ENCODE measurements at places on chromosomes 1 and 21.

- no peak for DNase-seq
Observed at GRCh38 chr21:16194788-16195537, 465.2 kb downstream of the USP25 start.

- no peak for DNase-seq
Observed at GRCh38 chr1:11955221-11955620, 20.7 kb downstream of the PLOD1 start.

DNA sequence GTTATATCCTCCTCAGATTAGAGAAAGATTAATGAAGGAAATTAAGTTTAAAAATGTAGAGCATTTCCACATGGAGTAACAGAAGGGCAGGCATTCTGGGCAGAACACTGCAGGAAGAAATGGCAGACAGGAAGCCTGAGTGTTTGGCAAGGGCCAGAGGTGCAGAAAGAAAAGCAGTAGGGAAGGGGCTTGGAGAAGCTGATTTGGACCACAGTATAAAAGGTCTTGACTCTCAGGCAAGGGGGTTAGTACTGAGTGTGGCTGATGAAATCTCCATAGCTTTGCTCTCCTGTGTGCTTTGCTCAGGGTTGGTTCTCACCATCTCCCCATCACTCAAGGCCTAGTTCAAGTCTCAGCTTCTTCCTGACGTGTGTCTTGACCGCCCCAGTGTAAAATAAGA is 80.2 kb downstream of the SLC45A1 start:
- no peak for DNase-seq

DNA sequence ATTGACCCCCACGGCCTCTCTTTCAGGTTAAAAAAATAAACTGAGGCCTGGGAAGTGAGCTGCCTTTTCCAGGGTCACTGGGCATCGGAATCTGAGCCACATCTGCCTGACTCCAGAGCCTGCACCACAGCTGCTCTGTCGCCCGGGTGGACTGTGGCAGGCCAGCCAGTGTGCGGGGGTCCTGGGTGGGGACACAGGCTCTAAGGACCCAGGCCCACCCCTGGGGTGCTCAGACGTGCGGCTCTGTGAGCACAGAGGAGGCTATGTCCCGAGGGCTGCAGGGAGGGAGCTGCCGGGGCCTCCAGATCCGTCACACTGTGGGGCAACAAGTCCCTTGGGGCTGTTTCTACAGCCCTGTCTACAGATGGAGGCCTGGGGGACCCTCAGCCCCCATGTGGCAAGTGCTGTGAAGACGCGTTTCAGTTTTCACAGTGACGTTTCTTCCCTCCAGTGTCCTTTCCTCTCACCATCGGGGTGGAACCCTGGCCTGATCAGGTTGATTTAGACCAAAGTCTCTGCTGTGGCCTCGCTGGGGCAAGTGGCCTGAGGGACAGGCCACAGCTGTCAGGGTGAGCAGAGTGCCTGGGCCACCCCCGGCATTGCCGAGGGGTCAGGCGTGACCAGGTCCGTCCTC is 39.2 kb upstream of the ACTRT2 start:
- DNase-seq: no peak

- DNase-seq: no peak
Observed at GRCh38 chr1:32263744-32264143, 12.7 kb downstream of the LCK start.

- DNase-seq: no peak
Observed at GRCh38 chr1:69842326-69842725, 274.6 kb downstream of the LRRC7 start.

GRCh38 chr1:204684571-204685235 is 835 bp downstream of the LRRN2 start:
- no peak for DNase-seq

DNA sequence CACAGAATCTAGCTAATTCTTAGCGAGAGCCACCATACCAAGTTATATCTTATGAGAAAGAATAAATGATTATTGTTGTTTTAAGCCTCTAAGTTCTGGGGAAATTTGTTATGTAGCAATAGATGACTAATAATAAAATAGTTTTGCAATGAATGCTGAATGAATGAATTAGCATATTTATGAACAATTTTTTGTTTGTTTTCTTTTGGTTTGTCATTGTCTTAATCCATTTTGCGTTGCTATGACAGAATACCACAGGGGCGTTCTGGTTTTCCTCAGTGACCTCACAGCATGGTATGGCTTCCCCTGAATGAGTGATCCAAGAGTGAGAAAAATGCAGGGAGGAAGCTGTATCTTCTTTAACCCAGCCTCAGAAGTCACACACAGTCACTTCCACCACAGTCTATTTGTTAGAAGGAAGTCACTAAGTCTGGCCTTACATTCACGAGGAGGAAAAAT is 53.8 kb upstream of the HPDL start:
- no peak for DNase-seq

DNA sequence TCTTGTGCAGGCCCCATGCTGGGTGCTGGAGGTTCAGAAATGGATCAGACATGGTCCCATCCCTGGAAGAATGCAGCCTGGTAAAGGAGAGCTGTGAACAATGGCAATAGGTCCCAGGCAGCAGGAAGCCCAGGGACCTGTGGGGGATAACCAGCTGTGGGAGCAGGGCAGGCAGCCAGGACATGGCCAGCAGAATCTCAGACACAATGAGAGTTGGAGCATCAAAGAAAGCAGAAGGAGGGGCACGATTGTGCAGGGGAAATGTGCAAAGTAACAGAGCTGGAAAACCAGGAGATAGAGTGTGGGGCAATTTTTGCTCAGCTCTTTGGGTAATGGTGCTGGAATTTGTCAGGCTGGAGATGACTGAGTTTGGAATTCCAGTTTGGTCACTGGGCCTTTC is 44.3 kb downstream of the C8B start:
- DNase-seq: no peak

- no peak for DNase-seq
Observed at GRCh38 chr1:55257958-55258357, 42.8 kb upstream of the USP24 start.

DNA sequence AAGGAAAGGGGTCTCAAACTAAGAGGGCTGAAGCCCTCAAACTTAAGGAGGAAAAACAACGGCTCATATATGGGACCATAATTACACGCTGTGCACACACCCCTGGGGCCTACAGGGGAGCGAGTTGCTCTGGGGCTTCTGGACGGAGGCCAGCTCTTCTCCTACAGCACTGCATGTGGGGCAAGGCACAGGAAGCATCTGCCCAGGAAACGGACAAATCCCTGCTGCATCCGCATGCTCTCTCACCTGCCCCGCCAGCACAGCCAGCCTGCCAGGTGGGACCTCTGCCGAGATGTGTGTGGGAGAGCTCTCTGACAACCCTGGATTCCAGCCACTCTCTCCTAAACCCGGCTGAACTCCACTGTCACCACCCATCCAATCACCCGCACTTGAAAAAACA is 54.1 kb downstream of the MRPL37 start:
- DNase-seq: no peak

DNA sequence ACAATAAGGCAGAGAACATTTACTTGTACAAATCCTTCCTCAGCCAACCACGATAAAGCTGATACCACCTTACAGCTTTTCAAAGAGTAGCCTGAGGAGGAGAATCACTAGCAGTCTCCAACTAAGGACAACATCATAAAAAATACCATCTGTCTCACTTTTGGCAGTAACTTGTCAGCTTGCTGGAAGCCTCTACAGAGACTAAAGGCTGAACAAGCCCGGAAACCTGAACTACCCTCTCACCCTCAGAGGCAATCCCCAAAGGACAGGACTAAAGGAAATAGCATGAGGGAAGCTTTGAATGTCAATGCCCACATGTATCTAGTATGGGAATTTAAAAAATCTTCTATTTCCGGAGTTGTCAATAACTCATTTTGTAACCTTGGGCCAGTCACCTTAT is 10.6 kb downstream of the SRSF4 start:
- no peak for DNase-seq

- DNase-seq: no peak
Observed at GRCh38 chr1:220681220-220681880, 8.8 kb upstream of the C1orf115 start.

DNA sequence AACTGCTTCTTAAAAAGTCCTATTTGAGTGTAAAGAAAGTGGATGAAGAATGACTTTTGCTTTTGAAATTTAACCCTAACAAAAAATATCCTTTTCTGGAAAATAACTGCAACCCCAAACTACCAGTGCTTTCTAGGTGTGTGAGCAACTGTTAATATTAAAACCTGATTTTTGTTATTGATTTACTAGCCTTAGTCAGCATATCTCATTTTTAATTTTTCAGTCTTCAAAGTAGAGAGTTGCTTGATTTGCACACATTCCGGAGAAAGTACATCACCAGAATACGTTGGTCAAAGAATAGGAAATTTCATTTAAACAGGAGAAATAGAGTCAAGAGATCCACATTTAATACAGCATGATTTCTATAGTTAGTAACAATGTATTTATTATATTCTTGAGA is 141.8 kb upstream of the ADAMTS5 start:
- no peak for DNase-seq

- DNase-seq: no peak
Observed at GRCh38 chr1:201473296-201473695, 4.3 kb upstream of the PHLDA3 start.

- DNase-seq: no peak
Observed at GRCh38 chr1:52263153-52263910, 102.7 kb downstream of the CC2D1B start.

DNA sequence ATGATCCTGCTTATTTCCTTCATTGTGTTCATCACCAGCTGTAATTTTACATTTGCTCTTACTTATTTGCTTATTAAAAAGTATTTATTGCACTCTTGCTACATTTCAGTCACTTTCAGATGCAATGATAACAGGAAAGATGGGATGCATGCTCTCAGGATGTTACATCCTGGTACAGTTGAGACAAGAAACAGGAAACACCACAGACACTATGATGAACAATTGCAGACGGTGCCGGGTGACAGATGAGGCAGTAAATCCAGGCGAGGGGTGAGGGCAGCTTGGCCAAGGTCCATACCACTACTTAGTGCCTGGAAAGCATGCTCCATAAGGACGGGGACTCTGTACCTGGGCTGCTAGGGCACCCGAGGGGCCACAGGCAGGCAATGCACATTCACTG is 156.6 kb upstream of the RAB4A start:
- no peak for DNase-seq

GRCh38 chr1:219991511-219991810 is 54.8 kb downstream of the EPRS1 start:
- DNase-seq: no peak

- no peak for DNase-seq
Observed at GRCh38 chr1:111857194-111857651, 101.5 kb downstream of the DDX20 start.

DNA sequence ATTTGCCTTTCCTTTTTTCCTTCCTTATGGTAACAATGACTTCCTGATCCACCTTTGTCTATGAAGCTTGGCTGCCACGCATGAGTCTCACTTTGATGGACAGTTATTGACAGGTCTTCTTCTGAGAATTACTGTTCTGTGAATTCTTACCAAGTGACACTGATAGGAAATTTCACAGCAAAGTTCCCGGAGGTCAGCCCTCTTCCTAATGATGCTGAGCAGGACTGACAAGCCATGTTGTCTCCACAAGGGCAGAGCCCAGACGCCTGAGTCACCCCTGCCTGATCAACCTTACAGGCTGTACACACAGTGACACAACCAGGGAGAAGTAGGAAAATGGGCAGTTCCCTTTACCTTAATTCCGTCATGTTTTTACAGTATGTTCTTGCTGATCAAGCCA is 44.2 kb downstream of the ZC3H11B start:
- DNase-seq: no peak

DNA sequence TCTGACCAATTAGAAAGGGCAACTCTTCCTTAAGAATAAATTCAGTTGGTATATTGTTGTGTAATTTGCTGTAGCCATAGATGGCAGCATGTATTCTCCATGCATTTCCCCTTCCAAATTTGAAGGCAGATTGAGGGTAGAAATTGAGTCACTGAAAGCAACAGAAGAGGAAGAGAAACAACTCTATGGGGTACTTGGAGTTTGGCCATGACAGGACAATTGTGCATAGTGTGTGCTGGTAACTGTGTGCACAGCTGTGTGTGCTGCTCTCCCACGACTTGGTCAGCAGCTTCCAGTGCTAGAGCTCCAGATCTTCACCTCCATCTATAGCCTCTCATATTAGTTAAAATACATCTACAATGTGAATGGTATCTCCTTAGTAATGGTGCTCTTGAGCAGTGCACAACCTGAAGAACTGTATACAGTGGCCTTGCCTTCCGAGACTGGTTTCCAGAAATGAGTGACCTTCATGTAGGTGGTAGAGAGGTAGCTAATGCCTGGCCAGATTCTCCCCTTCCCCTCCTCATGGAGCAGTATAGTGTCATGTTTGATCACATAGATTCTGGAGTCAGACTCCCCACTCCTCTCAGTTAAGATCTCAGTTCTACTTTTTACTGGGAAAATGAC is 882 bp upstream of the FCAMR start:
- no peak for DNase-seq

DNA sequence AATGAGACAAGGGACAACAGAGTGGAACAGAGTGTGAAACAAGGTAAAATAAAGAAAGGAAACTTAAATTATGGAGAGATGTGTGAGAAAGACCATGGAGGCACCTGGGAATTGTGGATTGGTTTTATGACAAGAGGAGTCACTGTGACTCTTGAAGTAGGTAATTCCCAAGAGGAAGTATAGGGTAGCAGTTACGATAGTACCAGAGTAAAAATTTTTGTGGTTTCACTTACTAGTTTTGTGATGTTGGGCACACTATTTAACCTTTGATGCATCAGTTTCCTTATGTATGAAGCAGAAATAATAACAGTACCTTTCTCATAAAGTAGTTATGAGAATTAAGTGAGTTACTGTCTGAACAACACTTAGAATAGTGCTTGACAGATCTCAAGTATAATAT is 267.9 kb upstream of the DPYD start:
- no peak for DNase-seq

- no peak for DNase-seq
Observed at GRCh38 chr1:222665964-222666363, 46.3 kb downstream of the AIDA start.

DNA sequence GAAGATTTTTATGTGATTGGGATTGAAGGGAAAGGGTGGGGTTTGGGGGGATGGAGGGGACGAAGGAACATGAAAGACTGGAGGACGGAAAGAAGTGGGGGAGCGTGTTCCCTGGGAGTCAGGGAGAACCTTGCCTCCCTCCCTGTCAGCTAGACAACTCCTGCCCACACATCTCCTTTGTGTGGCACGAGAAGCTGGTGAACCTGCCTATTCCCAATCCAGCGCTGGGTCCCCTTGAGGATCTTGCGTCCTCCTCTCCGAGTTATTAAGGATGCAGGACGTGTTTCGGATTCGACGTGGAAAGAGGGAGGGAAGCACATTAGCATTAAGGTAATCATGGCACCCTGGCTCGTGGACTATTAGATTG is 1.4 kb downstream of the LRRC7 start:
- no peak for DNase-seq

GRCh38 chr1:204338997-204339396 is 20.7 kb downstream of the PLEKHA6 start:
- DNase-seq: no peak

GRCh38 chr1:183655562-183656075 is 2.5 kb upstream of the APOBEC4 start:
- DNase-seq: no peak

Data from SW 1271 (cell line).